HT-29 (cell line): ENCODE measurements at places on chromosomes 2 and 18. TPM values are rescaled to one million over a fixed set of nuclear protein-coding genes. Genes with fewer than 3 reads are reported as not detected.

- no peak for DNase-seq
Measured at GRCh38 chr18:7898181-7898580, 331.1 kb downstream of the PTPRM start.

The ZNF892 gene
- not detected in 2 replicates for total RNA-seq

The SMAD7 gene
- 70.8 and 72.3 TPM in 2 replicates for total RNA-seq

DNA sequence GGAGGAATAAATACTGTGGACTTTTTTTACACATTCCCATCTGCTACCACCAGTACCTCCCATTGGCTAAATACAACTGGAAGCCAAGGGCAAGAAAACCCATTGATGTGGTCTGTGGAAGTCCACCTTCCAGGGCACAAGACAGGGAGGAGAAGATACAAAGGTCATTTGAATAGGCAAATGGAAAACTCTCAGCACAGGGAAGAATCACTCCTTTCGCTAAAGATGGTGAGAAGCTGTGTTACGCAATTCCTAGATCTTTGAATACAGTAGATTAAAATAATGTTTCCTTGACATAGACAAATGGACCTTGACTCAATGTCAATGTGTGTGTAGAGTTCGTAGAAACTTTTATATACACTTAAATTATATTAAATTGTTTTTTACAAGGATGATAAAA lies 70.9 kb upstream of the ERBB4 start:
- no peak for DNase-seq

The GPBAR1 gene
- total RNA-seq, result 0.05 and 0.56 TPM in 2 replicates

The SLC4A5 gene
- total RNA-seq, result 0.36 TPM in 1 of 2 replicates, not detected in the other

DNA sequence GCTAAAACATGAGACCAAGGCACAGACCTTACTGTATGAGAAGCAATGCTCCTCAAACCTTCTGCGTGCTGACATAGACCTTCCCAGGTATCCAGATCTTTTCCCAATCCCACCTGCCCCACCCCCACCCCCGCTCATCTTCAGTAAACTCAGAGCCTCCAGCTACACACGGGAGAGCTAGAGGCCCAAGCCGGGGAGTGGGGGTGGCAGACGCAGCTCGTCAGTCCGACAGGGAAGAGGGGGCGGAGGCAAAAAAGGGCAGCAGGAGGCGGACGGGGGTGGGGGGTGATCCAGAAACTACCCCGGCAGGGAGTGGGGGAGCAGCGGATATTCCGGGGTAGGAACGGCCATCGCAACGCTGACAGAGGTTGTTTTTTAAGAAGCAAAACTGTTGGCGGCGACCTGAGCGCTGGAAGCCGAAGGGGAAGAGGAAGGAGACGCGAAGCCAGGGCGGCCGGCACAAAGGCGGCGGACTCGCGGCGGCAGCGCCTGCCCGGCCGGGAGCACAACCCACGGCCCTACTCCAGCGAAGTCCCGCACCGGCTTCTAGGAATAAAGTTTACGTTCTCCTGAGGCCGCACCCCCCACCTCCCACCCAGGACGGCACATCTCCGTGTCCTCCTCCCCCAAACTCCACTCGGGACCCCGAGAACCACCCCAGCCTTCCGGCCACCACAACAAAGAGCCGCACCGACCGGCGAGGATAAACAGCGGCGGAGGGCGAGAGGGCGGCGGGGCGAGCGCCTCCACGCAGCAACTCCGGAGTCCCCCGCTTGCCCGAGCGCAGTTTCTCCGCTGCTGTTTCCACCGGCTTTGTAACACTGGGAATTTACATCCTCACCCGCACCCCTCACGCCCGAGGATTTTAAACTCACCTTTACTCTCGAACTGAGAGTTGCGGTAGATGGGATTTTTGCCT lies 722 bp downstream of the BAZ2B start:
- peak; percentile 67 for DNase-seq

The FECH gene
- 16.9 and 37.2 TPM in 2 replicates for total RNA-seq

The MC4R gene
- not detected in 2 replicates for total RNA-seq

GRCh38 chr18:919078-919477 lies 14.4 kb downstream of the ADCYAP1 start:
- no peak for DNase-seq

The ECEL1 gene
- not detected in 2 replicates for total RNA-seq

DNA sequence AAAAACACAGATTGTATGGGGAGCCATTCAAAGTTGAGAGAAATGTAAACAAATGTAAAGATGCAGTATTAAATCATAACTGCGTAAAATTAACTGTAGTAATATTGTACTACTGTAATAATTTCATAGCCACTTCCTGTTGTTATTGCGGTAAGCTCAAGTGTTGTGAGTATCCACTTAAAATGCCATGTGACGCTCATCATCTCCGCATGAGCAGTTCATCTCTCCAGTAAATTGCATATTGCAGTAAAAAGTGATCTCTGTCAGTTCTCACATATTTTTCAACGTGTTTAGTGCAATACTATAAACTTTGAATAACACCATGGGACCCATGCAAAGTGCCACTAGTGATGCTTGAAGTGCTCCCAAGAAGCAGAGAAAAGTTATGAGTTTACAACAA lies 41.8 kb upstream of the SP3 start:
- DNase-seq, result no peak

DNA sequence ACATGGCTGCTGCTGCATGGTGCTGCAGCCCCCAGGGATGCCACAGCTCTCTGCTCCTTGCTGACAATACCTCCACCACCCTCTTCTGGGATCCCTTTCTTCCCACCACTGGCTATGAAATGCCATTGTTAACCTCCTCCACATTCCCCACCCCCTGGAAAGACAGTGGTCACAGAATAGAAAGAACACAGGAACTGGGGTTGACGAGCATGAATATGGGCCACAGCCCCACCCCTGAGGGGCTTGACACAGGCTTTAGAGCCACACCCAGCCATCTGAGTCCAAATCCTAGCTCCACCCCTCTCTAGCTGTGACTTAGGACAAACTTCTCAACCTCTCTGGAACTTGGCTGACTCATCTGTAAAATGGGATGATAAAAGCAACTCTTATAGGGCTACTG lies 47.3 kb downstream of the TMEM163 start:
- no peak for DNase-seq

The GKN1 gene
- total RNA-seq, result not detected in 2 replicates

GRCh38 chr18:48493434-48494230 lies 45.2 kb upstream of the CTIF start:
- no peak for DNase-seq

DNA sequence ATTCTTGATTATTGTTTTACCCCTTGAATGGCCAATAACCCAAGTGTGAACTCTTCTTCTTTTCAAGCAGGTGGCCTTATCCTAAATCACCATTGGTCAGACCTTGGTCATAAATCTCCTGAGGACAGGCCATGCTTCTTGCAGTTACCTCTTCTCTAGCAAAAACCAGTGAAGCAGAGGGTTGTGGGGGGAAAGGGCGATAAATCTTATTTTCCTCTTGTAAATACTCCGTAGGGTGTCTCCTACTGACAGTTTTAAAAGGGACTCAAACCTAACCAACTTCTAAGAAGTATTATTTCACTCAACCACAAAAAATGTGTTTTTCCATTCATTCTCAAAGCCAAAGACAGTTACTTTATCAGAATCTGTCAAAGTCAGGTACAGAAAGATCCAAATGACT lies 168.1 kb upstream of the RMP24 start:
- DNase-seq, result no peak

The OR6B2 gene
- not detected in 2 replicates for total RNA-seq

DNA sequence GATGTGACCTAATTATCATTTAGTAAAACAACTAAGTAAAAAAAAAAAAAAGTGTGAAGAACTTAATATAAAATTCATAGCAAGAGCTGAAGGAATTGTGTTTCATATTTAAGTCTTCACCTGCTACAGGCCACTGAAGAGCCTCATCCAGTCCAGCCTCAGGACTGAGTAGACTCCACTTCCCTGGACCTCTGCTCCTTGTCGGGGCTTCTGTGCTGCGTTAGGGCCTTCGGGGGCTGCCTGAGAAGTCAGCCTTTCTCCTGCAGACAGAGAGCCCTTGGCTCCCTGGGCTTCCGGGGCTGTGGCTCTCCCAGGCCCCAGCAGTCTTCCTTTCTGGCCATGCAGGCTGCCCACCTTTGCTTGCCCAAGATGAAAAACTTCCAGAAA lies 95.5 kb downstream of the MTCL1 start:
- DNase-seq, result no peak

GRCh38 chr2:226699321-226699720 lies 100.3 kb downstream of the IRS1 start:
- no peak for DNase-seq

DNA sequence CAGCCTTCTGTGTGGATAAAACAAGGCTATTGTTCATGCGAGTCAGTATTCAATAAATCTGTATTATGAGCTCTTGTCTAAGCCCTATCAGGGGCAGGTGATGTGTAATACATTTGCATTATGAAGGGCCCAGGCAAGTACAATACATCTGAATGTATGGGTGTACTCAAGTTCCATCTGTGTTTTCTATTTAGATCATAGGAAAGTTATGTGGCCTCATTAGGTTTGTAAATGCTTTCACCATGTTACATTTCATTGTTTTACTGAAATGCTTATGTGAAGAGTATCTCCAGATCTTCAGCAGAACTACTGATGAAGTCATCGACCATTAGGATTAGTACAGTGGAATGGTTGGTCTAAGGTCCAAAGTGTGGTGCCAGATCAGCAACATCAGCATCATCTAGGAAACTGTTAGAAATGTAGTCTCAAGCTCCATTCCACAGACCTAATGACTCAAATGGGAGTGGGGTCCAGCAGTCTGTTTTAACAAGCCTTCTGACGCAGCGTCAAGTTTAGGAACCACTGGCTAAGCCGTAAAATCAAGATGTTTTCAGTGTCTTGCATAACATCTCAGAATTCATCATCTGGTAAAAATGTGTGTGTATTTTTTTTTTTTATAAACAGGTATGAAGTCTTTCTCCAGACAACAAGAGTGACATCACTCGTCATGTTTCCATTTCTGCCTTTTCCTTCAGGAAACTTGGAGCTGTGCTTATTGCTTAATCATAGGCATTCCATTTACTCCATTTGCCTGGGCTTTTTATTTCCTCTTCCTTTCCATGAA lies 80.5 kb downstream of the LYPD6 start:
- no peak for DNase-seq

The IRS1 gene
- total RNA-seq, result 44.5 and 54.0 TPM in 2 replicates

DNA sequence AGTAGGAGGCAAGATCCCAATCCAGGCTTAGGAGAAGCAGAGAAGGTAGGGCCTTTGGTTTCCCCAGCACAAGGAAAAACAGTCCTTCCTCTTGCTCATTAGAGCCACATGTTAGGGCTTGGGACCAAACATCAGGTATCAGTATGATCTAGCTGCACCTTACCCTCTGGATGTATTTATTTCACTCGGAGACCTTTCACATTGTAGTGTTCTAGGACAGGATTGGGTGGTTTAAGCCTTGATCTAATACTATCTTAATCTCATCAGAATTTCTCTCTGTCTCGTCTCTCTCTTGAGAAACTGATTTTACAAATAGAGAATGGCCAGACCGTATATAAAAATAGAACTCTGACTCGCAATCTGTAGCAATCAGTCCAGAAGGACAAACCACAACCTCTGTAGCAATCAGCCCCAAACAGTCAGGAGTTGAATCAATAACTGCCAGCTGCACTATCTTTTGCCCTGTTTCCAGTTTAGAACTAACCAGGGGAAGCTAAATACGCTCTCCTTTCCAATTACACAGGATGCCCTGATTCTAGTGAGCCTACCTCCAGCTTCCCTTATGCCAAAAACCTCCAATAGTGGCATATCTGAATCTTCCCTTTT lies 207.1 kb downstream of the TDRD15 start:
- peak; percentile 11 for DNase-seq

The FLACC1 gene
- 0.13 and 1.2 TPM in 2 replicates for total RNA-seq

GRCh38 chr2:116754381-116755101 lies 1060.0 kb upstream of the DDX18 start:
- no peak for DNase-seq

DNA sequence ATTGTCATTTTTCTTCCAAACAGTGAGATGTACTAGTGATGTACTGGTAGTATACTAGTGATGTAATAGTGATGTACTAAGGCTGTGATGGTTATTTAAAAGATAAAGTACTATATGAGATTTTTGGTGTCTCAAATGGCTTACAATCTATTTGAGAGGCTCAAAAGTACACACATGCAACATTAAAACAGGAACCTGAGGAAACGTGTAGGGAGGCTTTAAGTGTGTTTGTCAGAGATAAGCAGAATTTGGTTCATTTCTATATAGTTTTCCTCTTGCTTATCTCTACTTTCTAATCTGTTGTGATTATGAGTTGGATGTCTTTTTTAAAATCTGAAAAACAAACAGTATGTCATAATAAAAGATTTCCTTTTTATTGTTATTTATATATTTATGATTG lies 100.9 kb upstream of the SERTAD2 start:
- DNase-seq, result no peak

DNA sequence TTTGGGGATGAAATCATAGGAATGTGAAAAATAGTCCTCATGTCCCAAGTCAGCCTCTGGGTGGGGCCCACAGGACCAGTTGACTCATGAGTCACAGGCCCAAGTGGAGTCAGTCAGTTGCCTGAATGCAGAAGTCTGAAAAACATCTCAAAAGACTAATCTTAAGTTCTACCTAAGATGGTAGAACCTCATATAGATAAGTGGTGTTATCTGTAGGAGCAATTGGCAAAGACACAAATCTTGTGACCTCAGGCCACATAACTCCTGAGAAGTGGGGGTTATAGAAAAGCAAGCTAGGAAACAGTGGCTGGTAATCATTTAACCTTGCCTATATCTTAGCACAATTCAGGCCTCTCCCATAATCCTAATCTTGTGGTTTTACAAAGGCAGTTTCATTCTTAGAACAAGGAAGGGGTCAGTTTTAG lies 257.1 kb upstream of the SPOPL start:
- no peak for DNase-seq

The OTX1 gene
- total RNA-seq, result 4.6 and 5.6 TPM in 2 replicates

DNA sequence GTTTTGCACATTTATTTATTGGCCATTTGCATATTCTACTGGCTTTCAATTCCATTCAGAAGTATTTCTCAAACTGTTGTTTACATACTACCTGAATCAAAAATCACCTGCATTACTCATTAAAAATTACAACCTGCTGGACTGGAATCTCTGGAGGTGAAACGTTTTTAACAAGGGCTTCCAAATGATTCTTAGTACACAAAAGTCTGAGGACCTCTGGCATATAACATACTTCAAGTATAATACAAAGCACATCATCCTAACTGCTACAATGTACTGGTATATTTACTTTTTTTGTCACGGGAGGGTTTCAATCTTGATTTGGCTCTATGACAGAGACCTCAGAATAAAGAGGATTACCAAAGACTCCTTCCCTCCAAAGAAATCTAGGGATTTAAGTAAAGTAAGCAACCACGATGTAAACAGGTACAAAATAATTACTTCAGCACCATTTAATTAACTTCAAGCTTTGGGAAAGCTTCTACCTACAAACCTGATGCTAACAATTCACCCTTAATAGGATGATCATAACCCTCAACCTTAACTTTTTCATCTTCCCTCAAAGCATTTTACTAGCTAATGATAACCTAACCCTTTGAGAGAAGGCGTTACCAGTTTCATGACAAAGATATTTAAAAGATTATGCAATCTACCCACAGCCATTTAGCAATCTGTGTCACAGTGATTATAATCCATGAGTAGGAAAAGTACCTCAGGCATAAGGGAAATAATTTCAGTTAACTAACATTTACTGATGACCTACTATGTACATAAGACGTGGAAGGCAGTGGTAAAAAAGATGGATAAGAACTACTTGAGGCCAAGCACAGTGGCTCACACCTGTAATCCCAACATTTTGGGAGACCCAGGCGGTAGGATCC lies 24.7 kb downstream of the ATAD2B start:
- peak; percentile 59 for DNase-seq

The MC5R gene
- 0.47 TPM in 1 of 2 replicates, not detected in the other for total RNA-seq

GRCh38 chr2:155080373-155080772 lies 381.9 kb downstream of the KCNJ3 start:
- DNase-seq, result no peak
